ENCODE measurements at places on chromosomes 6 and 20.

- DNase-seq, result no peak
Measured at GRCh38 chr6:110823146-110823545, 7.9 kb upstream of the CDK19 start.

- no peak for DNase-seq
Measured at GRCh38 chr6:161918109-161918531, 644.3 kb upstream of the AGPAT4 start.

GRCh38 chr6:53424300-53424699 lies 75.5 kb upstream of the ELOVL5 start:
- no peak for DNase-seq

GRCh38 chr6:83038246-83038645 lies 27.4 kb downstream of the UBE3D start:
- DNase-seq, result no peak

- DNase-seq, result no peak
Measured at GRCh38 chr6:139872665-139873064, 498.2 kb upstream of the CITED2 start.

DNA sequence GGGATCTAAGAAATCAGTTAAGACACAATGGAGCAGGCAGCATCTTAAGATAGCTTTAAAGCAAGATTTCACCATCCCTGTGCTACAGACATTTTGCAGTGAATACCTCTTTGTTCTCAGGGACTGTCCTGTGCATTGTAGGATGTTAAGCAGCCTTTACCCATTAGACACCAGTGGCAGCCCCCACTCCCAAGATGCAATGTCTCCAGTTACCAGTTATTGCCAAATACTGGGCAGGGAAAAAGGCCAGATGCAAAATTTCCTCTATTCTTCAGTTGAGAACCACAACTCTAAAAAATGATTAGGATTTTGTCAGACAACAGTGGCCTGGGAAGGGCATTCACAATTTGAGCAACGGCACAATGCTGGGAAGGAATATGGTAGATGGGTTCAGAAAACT lies 6.1 kb downstream of the FBXO5 start:
- no peak for DNase-seq

DNA sequence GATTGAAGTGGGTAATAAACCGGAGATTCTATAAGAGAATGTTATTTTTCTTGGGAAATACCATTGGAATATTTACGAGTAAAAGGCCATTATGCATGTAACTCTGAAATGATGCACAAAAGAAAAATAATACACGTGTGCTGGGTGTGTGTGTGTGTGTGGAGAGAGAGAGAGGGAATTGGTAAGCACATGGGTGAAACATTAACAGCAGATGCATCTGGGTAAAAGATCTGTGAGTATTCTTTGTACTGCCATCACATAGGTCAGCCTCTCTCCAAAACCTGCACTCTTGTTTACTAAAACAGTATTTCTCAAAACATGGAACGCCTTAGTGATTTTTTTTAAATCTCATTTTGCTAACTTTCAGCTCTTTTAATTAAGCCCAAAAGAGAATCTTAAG lies 28.9 kb downstream of the EYA2 start:
- DNase-seq, result no peak

- no peak for DNase-seq
Measured at GRCh38 chr6:169265486-169266131, 12.0 kb upstream of the THBS2 start.

GRCh38 chr20:23118766-23119165 lies 32.6 kb upstream of the CD93 start:
- DNase-seq, result no peak

GRCh38 chr6:15038013-15038791 lies 207.7 kb upstream of the JARID2 start:
- no peak for DNase-seq

DNA sequence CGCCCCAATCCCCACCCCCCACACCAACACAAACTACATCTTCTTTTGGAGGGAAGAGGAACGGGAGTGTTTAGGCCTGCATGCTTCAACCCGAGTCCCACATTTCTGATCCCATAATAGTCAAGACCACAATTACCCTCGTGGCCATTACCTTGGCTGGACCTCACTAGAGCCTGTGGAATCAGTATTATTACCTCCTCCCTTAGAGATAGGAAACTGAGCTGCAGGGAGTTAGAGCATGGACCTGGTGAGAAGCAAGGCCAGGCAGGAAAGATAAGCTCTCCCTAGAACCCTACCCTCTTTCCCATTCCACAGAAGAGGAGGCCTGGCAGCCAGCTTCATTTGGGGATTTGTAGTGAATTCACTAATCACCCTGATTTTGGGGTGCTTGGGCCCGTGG lies 74.1 kb downstream of the NCR2 start:
- DNase-seq, result no peak

DNA sequence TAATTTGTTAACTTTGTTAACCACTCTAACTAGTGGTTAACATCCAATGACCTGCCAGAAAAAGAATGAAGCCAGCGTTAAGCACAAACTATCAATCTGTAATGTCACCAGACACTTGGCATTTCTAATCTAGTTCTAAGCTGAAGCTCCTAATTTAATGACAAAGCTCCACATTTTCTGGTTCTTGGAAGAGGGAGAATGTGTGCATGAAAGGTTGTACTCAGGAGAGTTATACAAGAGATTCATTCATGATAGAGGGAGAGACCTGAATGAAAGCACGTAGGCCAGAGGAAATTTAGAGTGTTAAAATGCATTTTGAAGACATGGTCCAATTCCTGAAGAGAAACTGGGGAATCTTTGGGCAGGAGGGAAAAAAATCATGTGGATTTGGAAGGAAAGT lies 8.3 kb upstream of the ME1 start:
- no peak for DNase-seq

- no peak for DNase-seq
Measured at GRCh38 chr6:46061497-46061896, 45.8 kb upstream of the CLIC5 start.

DNA sequence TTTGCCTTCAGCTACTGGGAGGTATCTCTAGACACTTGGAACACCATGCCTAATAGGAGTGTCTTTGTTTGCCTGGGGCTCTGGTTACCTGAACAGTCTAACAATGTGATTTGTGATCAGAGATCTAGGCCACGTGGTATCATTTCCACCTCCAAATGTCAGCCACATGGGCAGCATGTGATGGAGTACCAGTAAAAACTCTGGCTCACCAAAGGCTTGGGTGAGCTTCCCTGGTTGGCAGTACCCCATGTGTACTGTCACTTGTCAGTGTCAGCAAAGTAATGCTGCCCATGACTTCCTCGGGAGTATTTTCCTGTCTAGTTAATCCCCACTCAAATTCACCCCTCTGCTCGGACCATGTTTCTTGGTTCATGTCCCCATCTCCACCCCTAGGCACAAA lies 195.2 kb upstream of the LRFN2 start:
- no peak for DNase-seq

GRCh38 chr6:56521976-56522375 lies 120.7 kb downstream of the DST start:
- DNase-seq, result no peak

DNA sequence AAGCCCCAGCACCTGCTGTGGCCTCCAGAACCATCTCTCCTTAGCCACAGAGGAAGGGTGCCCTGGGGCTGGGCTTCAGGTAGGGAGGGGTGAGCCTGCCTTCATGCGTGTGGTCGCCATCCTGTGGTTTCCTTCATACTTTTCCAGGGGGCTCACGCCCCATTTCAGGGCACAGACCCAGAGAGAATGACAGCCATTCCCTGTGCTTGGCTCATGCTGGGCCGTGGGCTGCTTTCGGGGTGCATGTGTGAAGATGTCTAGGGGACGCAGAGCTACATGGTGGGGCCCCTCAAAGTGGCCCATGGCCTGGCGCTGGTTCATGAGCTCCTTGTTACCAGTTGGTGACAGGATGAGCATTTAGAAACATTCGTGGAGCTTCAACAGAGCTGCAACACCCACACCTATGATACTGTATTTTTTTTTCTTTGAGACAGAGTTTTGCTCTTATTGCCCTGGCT lies 190.3 kb upstream of the SLC24A3 start:
- DNase-seq, result no peak

GRCh38 chr6:89009624-89010059 lies 46.2 kb upstream of the RNGTT start:
- no peak for DNase-seq

DNA sequence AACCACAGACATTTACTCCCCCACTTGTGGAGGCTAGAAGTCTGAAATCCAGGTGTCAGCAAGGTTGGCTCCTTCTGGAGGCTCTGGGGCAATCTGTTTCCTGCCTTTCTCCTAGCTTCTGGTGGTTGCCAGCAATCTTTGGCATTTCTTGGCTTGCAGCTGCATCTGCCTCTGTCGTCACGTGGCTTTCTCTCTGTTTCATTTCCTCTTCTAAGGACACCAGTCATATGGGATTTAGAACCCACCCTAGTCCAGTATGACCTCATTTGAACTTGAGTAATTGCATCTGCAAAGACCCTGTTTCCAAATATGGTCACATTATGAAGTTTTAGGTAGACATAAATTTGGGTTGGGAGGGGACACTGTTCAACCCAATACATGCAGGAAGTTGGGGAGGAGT lies 56.2 kb upstream of the EPB41L1 start:
- no peak for DNase-seq

GRCh38 chr6:112325444-112325843 lies 21.7 kb upstream of the RFPL4B start:
- no peak for DNase-seq

GRCh38 chr20:43751167-43752050 lies 24.6 kb upstream of the GTSF1L start:
- DNase-seq, result no peak

- DNase-seq, result peak; percentile 70
Measured at GRCh38 chr6:73521351-73521985, 636 bp upstream of the EEF1A1 start.

DNA sequence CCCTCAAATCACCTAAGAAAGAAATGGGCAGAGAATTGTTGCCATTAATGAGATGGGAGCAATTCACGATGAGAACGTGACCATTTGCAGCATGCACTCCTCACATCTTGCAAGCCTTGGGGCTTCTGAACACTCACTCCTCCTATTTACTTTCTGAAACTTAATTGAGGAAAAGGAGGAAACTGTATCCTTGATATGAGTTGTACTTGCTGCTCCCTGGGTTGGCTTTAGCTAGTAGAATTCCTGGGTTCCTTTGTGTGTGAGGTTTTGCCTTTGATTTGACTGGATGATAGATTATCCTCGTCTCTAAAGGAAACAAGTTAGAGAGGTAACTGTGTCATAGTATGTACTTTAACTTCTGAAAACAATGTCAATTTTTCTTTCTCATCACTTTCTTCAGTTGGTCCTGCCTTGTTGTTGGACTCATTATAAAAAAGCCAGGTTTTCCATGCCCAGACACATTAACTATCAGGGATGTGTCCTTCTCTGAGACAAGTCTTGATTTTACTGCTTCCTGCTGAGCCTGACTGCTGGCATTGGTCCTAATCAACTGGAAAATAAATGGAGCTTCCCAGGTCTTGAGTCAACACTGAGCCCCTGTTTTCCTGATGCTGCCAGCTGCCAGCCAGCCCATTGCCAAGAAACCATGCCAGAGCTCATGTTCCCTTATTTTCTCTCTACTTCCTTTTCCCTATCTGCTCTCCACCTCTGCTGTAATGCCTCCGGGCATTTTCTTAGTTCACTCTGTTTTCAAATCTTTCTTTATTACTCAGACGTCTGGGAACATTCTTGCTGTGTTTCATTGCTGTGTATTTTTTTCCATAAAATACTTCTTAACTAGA lies 6.0 kb upstream of the MRAP2 start:
- DNase-seq, result no peak

- DNase-seq, result no peak
Measured at GRCh38 chr6:156281266-156281665, 495.9 kb upstream of the ARID1B start.

- no peak for DNase-seq
Measured at GRCh38 chr6:51049288-51049982, 230.8 kb downstream of the TFAP2B start.

- no peak for DNase-seq
Measured at GRCh38 chr6:136551103-136551502, 881 bp upstream of the MAP7 start.

DNA sequence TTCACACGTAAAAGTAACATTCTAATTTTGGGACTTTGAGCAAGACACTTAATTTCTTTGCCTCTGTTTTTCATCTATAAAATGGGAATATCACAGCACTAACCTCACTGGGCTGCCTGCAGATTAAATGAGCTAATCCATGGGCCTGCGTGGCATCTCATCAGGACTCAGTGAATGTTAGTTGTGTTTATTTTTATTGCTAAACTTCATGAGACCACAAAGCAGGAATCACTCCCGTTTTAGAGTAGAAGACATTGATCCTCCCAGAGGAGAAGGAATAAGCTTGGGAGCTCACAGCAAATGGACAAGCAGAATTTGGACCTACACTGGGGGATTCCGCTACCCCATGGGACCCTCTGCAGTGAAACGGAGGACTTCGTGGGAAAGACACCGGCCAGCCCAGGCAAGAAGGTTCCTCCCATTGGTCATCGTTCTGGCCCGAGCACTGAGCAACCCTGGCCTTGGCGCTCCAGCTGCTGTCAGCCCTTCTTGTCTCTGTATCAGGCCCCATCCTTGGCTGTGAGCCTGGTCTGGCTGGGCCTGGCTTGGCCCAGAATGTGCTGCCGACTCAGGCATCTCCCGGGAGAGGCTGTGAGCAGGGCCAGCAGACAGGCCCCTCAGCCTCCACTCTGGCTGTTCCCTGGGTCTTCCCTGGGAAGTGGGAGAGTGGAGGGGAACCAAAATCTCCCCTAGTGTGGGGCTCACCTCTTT lies 79.8 kb downstream of the NFATC2 start:
- DNase-seq, result peak; percentile 23

DNA sequence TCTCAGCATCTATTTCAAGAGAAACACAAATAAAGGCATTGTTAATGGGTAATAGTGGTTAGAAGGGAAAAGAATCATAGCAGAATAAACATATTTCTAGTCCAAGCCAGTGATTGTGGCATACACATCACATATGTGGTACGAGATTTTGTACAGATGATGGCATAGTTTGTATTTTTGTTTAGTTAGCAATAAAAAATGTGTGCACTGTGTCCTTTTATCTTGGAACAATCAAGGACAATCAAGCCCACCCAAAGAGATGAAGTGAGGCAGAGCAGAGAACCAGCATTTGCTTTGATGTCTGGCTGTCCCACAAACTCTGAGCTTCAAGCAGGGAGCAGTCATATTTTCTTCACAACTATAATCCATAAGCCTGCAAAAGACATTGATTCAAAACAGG lies 256.5 kb upstream of the CHD6 start:
- DNase-seq, result no peak

DNA sequence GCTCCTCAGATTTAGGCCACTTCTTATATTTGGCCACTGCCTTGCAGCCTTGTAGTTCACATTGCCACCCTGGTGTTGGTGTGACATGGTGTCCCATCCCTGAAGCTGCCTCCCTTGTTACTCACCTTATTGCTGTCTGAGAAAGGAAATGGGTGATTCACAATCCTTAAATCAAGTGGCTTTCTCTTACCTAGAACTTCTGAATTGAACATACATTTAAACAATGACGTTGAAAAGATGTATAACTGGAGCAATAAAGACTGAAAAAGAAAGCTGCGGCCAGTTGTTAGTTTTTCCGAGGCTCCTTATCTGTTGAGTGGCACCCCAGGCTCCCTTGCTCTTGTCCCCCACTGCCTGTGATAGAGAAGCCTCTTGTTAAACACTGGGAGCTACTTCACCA lies 28.8 kb upstream of the GNRH2 start:
- no peak for DNase-seq

- DNase-seq, result no peak
Measured at GRCh38 chr6:148790817-148791216, 44.0 kb downstream of the UST start.

GRCh38 chr6:105594821-105595220 lies 191.9 kb upstream of the PREP start:
- DNase-seq, result no peak

Measured in smooth muscle cell of the brain vasculature (primary cell).